ENCODE measurements at places on chromosomes 5 and 9. TPM values are rescaled to one million over a fixed set of nuclear protein-coding genes. Genes with fewer than 3 reads are reported as not detected.

The GMCL2 gene
- not detected for total RNA-seq

The DTWD2 gene
- total RNA-seq, result 1.1 TPM

The TMEM174 gene
- total RNA-seq, result not detected

The DOK3 gene
- total RNA-seq, result 3.9 TPM

Measured in A549 treated with dexamethasone at 1 μM for 4 hours (cell line).